HTR-8/SVneo (cell line): ENCODE measurements at places on chromosomes 3 and 15.
A peak's percentile ranks its signal among the peaks of the same experiment; 100 is the strongest.

DNA sequence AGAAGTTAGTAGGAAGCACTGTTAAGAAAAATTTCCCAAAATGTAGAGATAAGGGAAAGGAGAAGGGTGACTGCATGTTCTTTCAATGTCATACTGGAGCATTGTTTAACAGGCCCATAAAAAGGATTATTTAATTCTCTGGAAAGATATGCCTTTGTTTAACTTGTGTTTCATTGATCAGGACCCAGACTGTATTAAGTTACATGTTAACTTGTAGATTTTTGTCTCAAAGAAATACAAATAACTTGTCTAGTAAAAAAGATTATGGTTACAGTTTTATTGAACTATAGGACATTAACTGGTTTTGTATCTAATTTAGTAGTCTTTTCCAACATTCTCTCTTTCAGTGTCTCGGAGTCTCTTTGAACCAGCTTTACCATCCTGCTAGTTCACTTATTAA is 49.7 kb upstream of the LMOD3 start:
- DNase-seq, result no peak

GRCh38 chr15:99424131-99424571 is 141.6 kb upstream of the MEF2A start:
- DNase-seq, result no peak

DNA sequence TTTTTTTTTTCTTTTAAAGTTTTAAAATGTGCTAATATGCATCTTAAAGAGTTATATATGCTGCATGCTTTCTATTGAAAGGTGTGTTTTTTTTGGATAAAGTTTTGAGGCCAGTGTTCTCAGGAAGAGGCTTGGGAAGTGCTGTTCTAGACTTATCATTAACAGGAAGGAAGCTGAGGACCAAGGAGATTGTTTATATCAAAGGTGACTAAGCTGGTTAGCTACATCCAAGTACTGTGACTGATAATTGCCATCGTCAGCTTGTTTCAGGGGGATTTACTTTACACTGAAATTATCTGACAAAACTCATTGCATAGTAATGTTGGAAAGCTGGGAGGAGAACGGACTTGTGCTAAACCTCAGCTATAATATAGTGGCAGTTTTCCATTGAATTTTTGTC is 36.3 kb upstream of the UTS2B start:
- DNase-seq, result no peak

GRCh38 chr3:17808994-17809393 is 66.6 kb upstream of the TBC1D5 start:
- DNase-seq, result no peak

DNA sequence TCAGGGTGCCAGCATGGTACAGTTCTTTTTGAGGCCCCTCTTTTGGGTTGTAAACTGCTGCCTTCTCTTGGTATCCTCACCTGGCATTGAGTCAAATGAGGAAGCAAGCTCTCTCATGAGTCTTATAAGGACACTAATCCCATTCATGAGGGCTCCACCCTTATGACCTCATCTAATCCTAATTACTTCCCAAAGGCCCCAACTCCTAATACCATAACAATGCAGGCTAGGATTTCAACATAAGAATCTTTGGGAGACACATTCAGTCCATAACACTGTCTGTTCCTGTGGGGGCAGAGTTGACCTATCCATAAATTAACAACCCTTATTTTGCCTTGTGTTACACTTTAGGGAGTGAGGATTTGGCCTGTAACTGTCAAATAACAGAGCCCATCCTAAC is 278.3 kb downstream of the LRTM1 start:
- no peak for DNase-seq

DNA sequence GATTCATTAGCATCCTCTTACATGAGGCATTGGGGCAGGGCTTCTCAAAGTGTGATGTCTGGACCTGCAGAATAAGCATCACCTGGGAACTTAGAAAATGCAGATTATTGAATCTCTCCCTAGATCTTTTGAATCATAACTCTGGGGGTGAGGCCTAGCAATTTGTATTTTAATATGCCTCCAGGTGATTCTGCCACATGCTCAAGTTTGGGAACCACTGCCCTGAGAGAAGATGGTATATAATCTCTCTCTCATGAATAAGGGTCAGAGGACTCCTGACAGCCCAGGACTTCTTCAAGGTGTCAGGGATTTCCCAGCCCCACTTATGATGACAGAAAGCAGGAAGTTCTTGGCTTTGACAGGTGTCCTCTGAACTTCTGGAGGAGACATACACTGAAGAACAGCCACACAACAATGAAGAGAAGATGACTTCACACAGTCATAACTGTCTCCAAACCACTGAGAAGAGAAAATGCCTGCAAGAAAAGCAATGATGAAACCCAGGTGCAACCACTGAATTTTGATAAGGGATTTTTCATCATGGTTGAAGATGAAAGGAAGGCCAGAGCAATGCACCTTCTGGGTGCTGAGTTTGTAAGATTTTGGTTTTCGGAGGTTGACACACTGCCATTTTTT is 211.9 kb upstream of the MRPL3 start:
- DNase-seq, result no peak

DNA sequence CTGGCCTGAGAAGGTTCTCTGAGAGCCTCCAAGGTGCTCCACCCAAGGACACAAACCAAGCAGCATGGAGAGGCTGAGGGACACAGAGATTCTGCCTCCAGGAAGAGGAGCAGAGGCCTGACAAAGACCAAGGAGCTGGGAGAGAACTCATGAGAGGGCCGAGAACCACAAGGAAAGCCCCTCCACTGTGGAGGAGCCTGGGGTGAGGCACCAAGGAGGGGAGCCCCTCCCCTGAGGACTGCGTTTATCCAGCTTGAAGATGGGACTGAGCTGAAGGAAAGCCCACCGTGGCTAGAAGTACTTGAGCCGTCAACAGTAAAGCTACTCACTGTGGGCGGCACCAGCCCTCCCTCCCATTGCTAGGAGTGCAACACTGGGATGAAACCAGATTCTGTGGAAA is 63.1 kb upstream of the MEF2A start:
- no peak for DNase-seq

DNA sequence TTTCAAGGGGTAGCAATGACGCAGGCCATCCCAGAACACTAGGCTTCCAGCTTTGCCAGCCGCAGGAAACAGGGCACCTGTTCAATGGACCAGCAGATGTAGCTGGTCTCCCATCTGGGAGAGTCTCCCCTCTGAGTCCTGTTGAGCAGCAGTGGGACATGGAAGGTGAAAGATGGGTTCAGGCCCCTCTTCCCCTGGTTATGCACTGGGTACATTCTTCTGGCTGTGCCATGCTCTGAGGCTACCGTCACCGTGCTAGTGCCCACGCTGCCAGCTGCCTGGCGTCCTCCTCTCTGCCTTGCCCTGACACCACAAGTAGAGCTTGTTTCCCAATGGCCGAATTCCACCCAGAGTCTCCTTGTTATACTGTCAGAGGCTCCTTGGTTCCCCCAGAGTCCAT is 63.1 kb downstream of the TLE3 start:
- no peak for DNase-seq

DNA sequence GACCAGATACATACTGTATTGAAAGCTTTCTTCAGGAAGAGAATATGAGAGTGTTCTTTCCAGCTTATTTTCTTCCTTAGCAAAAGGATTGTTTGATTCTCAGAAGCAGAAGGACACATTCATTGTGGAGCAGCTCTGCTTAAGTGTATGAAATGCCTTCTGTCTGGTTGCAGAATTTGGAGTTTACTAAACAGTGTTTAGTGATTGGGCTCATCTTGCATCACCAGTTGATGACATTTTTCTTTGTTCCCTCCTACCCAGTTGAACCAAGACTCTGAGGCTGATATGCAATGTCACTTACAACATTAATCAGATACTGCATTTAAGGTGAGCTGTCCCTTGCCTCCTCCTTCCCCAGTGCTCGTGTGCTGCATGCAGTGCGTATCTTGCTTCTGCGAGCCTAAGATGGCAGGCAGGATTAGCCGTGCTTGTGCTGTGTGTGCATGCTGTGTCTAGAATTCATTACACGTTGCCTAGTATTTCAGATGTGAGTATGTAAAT is 18.4 kb downstream of the ZBTB38 start:
- no peak for DNase-seq

- no peak for DNase-seq
These were observed 503.8 kb upstream of the ARRDC4 start for GRCh38 chr15:97456521-97457202.

GRCh38 chr15:50150349-50150748 is 31.3 kb upstream of the ATP8B4 start:
- no peak for DNase-seq

DNA sequence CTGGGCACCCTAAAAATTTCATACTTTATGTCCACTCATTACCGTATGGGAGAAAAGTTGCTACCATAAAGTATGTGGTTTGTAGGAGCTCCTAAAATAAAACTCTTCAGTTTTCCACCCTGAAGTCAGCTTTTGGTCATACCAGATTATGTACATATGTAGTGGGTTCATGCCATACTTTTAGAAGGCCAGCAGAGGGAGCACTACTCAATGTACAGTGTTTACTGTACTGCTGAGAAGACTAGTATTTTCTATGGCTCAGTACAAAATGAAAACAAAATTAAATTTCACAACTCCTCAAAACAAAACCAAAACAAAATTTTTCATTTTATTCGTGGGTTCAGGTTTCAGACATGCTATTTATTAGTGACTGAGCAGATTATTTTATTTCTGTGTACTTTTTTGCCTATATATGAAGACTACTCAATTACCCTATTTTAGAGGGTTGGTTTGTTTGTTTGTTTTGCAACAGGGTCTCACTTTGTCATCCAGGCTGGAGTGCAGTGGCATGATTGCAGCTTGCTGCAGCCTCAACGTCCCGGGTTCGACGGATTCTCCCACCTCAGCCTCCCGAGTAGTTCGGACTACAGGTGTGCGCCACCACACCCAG is 24.3 kb downstream of the NXPE3 start:
- DNase-seq, result peak; percentile 69

GRCh38 chr3:151856118-151856517 is 17.3 kb upstream of the SUCNR1 start:
- peak; percentile 23 for DNase-seq

- no peak for DNase-seq
These were observed 76.1 kb downstream of the ABHD5 start for GRCh38 chr3:43766672-43767465.

- DNase-seq, result no peak
These were observed 362.3 kb upstream of the GOLIM4 start for GRCh38 chr3:168457954-168458539.

- DNase-seq, result no peak
These were observed 45.7 kb downstream of the NUDT16 start for GRCh38 chr3:131427226-131427625.

- no peak for DNase-seq
These were observed 832 bp downstream of the SLC41A3 start for GRCh38 chr3:126083138-126083445.

- peak; percentile 8 for DNase-seq
These were observed 661.2 kb upstream of the NR2F2 start for GRCh38 chr15:95669146-95669922.

DNA sequence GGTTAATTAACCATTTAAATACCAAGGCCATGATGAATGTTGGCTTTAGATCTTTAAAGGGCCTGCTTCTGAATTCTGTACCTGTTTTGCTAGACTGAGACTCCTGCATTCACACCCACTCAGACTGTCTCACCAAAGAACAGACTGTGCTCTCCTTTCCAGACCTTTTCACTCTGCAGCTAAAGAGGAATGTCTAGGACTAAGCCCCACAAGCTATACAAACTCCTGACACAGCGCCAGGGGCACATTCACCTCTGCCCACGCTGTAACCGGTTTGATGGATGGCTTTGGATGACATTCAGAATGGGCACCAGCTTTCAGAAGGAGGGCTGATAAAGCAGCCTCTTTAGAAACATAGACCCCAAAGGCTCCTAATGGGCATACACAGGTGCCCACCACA is 200.1 kb downstream of the KCNMB2 start:
- no peak for DNase-seq

GRCh38 chr3:65178703-65179102 is 490.9 kb upstream of the ADAMTS9 start:
- DNase-seq, result no peak
